Fibroblast of gingiva (primary cell): ENCODE measurements at places on chromosomes 7 and 10.

DNA sequence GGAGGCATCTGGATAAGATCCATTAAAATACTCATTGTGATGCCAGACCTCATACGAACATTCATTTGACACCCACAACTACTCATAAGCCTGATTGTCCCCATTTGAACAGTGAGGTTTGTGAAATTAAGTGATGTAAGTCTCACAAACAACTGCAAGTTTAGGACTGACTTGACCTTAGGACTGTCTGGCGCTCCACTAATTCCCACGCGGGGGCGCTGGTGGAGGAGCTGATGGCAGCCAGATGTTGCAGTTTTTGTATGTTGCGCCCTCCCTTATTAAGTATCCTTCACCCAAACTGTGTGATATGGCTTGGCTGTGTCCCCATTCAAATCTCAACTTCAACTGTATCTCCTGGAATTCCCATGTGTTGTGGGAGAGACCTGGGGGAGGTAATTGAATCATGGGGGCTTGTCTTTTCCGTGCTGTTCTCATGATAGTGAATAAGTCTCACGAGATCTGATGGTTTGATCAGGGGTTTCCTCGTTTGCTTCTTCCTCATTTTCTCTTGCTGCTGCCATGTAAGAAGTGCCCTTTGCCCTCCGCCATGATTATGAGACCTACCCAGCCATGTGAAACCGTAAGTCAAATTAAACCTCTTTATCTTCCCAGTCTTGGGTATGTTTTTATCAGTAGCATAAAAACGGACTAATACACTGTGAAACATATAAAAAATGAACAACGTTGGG is 20.3 kb upstream of the TIAL1 start:
- peak; percentile 56 for DNase-seq

- DNase-seq = no peak
Measured at GRCh38 chr7:45112648-45113047, 1.2 kb upstream of the TBRG4 start.

- no peak for DNase-seq
Measured at GRCh38 chr10:48239618-48240017, 34.9 kb downstream of the FRMPD2 start.

DNA sequence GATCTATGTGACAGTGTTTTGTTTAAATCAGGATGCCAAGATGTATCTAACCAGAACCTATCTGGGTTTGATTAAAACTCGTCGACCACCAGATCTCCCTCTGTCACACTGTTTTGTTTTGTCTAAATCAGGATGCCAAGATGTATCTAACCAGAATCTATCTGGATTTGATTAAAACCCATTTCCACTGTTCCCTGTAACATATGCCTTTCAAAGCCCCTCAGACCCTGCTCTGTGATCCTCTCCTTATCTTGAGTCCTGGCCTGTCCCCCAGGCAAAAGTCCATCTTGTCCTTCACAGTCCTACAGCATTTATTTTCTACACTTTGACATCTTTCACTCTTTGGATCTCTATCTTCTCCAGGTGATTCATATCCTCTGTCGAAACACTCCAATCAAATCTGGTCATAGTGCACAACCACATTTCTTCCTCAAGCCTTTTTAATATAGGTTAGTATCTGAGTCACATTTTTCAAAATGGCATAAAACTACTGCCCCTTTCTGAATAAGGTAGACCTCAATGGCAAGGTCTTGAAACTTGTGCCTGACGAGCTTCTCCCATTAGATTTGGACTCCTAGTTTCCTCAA is 32.5 kb downstream of the ERLIN1 start:
- DNase-seq = no peak

- no peak for DNase-seq
Measured at GRCh38 chr10:7563368-7563767, 103.4 kb downstream of the ITIH5 start.

DNA sequence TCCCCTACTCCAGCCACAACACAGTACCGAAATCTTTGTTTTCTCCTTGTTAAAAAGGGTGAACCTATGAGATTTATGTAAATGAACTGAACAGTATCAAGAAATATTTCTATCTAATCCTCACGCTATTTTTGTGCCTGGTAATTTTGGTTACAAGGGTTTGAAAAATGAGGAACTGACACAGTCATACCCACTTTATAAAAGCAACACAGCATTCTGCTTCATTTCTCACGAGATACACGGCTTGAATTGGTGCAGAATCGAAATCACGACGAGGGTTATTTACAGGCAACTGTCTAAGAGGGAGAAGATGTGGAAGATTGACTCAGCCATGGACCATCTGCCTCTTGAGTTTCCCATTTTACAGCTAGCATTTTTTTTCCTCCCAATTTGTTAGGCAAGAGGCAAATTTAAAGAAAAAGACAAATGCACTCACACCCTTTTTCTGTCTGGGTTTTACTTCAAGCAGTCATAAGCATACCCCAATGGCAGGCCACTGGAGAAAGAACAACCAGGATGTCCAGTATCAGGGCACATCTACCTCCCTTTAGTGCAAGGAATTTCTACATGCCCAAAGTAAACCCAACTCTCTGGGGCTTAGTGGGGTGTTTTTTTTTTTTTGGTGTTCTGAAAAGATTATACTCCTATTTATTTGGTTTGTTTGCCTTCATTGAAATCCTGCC is 108.1 kb downstream of the ITGB8 start:
- DNase-seq = no peak

- no peak for DNase-seq
Measured at GRCh38 chr10:44993226-44993921, 7.3 kb upstream of the ZNF22 start.

DNA sequence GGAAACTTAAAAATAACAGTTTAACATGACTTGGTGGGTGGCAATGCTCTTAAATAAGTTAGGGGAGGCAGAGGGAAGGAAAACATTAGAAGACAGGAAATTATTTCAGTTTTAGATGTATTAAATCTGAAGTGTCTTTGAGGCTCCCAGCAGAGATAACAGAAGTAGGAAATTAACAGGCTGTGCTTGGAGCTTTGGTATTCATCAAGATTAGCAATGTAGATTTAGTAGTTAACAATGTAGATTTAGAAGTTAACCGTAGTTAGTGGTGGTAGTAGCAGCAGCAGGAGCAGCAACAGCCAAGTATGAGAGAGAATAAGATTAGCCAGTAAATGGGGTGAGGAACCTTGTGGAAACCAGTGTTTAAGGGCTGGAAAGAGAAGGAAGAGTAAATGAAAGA is 48.7 kb upstream of the UBN2 start:
- no peak for DNase-seq

DNA sequence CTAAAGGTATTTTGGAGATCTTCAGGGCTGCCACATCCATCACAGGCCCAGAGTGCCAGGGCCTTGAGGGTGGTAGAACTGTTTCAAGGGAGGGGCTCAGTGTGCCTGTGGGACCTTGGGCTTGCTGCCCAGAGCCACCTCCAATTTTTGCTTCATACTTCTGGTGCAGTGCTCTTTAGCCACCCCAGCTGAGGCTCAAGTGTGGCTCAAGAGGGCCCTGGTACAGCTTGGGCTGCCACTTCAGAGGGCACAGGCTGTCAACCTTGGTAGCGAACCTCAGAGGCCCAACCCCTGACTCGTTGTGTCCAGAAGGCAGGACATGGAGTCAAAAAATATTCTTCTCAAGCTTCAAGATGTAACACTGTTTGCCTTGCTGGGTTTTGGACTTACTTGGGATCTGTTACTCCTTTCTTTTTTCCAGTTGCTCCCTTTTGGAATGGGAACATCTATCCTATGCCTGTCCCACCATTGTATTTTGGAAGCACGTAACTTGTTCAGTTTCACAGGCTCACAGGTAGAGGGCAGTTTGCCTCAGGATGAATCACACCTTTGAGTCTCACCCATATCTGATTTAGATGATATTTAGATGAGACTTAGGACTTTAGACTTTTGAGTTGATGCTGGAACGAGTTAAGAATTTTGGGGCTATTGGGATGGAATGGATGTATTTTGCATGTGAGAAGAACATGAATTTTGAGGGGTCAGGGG is 224.8 kb downstream of the RPS24 start:
- DNase-seq = no peak

DNA sequence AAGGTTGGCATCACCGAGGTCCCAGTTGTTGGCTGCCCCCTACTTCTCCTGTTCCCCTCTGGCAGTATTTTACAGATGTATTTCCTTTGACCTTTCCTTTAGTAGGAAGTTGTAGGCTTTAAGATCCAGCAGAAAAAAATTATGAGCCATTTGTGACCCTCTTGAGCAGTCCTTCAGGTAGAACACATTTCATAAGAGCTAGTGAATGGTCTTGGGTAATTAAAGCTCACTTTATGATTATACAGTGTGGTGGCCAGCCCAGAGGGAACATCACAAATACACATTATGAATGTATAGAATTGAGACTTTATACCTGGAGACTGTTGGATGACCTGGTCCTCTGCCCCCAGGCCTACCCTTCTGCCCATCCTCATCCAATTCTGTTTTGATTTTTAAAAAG is 57.0 kb downstream of the KAT6B start:
- DNase-seq = no peak

GRCh38 chr10:130928306-130928705 is 383.2 kb downstream of the TCERG1L start:
- no peak for DNase-seq

GRCh38 chr10:85851934-85852333 is 514.7 kb downstream of the GRID1 start:
- DNase-seq = no peak

DNA sequence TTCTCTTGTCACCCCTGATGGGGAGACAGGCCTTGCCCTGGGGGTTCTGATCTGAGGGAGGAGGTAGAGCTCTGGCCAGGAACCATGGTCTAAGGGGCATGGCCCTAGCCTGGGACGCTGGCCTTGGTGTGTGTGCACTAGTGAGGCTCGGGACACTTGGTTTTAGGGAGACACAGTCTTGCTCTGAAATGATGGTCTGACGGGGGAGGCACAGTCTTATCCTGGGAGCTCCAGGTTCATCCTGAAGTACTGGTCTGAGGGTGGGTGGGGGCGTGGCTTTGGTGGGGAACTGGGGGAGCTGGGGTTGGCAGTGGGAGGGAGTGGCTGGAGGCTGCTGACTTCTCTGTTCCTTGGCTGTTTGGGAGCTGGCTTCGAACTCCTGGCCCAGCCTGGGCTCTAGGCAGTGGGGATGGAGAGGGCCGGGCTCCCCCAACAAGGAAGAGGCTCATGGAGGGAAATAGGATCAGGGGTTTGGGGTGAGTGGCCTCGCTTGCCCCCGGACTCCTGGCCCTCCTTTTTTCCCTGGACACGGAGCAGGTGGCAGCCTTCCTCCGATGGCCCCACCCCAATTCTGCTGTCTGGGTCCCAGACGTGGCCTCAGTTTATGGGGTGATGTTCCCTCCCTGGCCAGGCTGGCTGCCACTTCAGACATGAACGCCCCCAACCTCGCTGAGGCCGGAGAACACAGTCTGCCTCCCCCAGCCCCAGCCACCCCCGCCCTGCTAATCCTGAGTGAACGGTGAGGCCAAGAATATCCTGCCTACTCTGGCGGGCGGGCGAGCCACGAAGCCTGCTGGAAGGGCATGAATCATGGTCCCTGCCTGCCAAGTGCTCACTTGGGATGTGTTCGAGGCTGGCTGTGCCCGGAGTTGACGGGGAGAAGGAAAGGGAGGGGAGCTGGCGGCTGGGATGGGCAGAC is 43.5 kb downstream of the TMEM270 start:
- peak; percentile 32 for DNase-seq

DNA sequence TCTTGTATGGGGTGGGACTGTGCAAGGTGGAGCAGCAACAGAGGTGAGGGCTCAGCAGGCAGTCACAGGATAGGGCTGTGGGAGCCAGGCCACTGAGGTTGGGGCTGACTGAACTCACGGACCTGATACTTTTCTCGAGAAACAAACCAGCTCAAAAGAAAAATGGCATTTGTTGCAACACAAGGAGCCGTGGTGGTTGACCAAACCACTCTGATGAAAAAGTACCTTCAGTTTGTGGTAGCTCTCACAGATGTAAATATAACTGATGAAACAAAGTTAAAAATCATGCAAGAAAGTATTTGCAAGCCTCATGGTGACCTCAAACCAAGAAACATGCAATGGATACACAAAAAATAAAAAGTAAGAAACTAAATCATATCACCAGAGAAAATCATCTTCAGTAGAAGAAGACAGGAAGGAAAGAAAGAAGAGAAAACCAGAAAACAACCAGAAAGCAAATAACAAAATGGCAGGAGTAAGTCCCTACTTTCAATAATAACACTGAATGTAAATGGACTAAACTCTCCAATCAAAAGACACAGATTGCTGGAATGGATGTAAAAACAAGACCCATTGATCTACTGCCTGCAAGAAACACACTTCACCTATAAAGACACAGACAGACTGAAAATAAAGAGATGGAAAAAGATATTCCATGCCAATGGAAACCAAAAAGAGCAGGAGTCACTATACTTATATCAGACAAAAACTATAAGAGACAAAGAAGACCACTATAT is 48.9 kb upstream of the DUSP5 start:
- no peak for DNase-seq

DNA sequence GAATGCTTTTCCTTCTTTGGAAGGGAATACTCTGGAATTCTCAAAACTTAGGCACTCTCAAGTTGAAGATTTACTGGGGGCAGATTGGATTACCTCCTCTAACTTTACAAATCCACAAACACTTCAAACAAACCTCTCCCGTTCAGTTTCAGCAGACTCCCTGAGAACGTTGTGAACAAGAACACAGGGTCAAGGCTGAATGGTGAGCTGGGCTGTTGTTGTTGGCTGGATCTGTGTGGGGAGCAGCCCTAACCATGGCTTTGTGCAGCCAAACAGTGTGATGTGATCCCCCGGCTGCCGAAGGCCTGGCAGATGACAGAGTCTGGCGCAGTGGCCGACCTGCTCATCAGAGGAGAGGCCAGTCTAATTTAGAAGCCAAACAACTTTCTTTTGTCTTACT is 93.1 kb downstream of the BMPER start:
- peak; percentile 74 for DNase-seq

- no peak for DNase-seq
Measured at GRCh38 chr10:11881477-11882417, 58.6 kb downstream of the PROSER2 start.

GRCh38 chr10:15824498-15824897 is 35.8 kb downstream of the MINDY3 start:
- peak; percentile 17 for DNase-seq
